ENCODE measurements at places on chromosomes 16 and 17.

- no peak for DNase-seq
Measured at GRCh38 chr17:50067996-50068395, 12.1 kb downstream of the ITGA3 start.

- no peak for DNase-seq
Measured at GRCh38 chr16:50126183-50126582, 26.9 kb upstream of the TENT4B start.

- DNase-seq, result no peak
Measured at GRCh38 chr16:7637446-7637845, 304.8 kb downstream of the RBFOX1 start.

DNA sequence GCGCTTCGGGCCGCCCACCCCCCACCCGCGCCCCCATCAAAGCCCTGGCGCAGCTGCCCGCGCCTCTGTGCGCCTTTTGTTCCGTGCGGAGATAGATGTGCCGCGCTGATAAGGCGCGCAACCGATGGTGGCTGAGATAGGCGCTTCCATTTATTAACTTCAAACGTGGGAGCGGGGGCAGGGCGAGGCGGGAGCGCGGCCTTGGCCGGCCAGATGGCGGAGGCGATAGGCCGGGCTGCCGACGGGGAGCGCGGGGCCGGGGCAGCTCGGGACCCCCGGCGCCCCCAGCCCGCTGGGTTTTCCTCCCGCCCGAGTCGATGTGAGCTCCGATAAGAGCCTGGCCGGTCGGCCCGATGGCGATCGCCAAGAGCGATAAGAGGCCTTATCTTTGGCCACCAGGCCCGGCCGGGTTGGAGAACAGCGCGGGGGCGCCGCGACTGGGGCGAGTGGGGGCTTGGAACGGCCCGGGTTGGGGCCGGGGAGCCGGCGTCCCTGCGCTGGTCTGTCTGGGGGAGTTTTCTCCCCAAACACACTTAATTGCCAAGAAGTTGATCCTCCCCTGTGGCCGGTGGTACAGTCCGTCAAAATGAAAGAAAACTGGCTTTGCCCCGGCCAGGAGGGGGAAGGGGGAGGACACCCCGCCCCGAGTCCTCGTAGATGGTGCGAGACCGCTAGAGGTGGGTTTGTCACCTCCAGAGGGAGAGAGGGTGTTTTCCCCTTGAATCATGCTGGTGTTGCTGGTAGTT, 2.7 kb downstream of the ZFPM1 start:
- DNase-seq, result peak; percentile 88

- DNase-seq, result no peak
Measured at GRCh38 chr16:49542946-49543630, 169.5 kb downstream of the C16orf78 start.

- DNase-seq, result no peak
Measured at GRCh38 chr17:55266051-55266957, 1.5 kb downstream of the HLF start.

DNA sequence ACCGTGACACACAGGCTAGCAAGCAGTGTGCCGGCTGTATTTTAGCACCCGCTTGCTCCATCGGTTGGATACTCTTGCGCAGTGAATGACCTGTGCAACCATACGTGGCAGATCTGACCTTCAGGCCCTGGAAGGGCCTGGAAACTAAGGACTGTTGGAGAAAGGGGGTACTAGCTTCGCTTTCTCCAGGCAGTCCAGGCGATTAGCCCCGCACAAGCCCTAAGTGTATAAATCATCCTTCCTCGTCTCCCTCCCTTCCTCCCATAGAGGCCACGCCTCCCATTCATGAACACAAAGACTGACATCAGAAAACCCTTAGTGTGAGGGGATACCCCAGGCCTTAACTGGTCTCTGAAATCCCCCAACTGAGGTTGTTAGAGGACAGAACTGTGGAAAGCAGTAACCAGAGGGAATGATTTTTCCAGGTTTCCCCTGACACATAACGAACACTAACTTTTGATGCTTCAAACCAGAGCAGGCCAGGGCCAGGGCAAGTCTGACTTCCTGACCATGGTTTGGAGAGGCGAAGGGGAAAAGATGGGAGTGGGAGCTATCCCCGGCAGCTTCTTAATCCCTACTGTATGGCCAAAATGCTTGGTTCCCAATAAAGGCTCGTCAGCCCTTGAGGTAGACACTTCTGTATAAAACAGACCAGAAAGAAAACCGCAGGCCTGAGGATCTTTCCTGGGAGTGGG, 1.4 kb upstream of the DYNLL2 start:
- no peak for DNase-seq

DNA sequence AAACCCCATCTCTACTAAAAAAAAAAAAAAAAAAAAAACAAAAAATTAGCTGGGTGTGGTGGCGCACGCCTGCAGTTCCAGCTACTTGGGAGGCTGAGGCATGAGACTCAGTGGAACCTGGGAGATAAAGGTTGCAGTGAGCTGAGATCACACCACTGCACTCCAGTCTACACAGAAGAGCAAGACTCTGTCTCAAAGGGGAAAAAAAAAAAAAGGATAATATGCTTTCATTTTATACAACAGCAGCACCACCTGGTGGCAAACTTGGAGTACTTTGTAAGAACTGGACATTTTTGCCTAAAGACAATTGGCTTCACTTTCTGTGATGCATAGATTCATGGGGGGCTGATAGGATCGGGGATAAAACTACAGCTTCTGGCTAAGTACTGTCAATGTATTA, 8.5 kb downstream of the CHTF8 start:
- DNase-seq, result no peak

GRCh38 chr16:88804552-88805339, 1.2 kb downstream of the CDT1 start:
- DNase-seq, result peak; percentile 76

GRCh38 chr17:48455791-48456190, 25.8 kb upstream of the SKAP1 start:
- no peak for DNase-seq

- DNase-seq, result no peak
Measured at GRCh38 chr16:51431517-51432241, 280.6 kb upstream of the SALL1 start.

- no peak for DNase-seq
Measured at GRCh38 chr16:4525069-4525468, 13.5 kb downstream of the CDIP1 start.

DNA sequence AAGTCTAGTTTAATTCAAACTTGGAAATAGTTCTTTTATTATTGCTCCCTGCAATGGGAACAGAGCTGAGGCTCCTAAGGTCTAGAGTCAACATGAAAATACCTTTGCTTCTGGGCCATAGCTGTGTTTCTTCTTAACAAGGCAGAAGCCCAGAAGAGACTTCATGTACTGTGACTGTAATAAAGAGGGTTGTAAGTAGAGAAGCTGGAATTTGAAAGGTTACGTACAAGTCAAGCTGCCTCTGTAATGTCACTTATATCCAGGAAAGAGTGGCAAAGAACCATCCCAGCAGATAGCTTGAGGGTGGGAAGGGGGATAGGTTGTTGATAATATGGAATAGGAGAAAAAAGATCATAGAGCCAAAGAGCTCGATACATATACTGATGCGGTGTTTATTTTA, 248.6 kb downstream of the WWOX start:
- DNase-seq, result no peak

GRCh38 chr16:56716761-56717160, 13.2 kb upstream of the NUP93 start:
- no peak for DNase-seq

- DNase-seq, result no peak
Measured at GRCh38 chr16:53091466-53092211, 36.8 kb downstream of the CHD9 start.

DNA sequence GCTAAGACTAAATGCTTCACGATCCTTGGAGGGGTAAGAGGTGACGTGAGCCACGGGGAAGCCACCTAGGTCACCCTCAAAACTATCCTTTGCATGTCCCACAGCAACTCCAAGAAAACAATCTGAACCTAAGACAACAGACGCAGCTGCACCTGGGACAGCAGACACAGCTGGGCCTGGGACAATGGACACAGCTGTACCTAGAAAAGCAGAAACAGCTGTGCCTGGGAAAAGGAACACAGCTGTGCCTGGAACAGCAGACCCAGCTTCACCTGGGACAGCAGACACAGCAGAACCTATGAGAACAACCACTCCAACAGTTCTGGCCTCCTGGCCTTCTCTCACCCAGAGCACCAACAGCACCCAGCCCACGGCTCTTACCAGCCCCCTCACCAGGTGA, 11.7 kb upstream of the CD300LD start:
- no peak for DNase-seq

GRCh38 chr17:12667299-12667958, 1.7 kb downstream of the MYOCD start:
- DNase-seq, result no peak

GRCh38 chr17:30476726-30477082, 504 bp upstream of the GOSR1 start:
- no peak for DNase-seq

DNA sequence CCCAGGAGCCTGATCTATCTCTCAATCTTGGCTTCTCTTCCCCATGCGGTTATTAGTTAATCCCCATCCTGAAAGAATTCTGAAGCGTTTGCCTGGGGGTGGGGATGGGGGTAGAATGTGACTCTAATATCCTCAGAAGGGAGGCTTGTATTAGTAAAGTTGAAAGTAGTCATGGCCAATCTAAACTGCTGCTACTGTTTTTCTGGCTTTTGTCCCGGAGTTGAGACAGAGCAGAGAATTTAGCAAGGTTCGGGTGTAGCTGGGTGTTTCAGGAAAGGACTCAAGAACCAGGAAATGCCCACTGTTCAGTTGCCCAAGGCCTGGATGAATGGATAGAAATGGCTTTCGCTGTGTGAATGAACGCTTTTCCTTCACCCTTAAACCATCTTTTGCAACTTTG, 17.6 kb upstream of the ITGAM start:
- no peak for DNase-seq

GRCh38 chr17:40540448-40540847, 24.8 kb downstream of the CCR7 start:
- DNase-seq, result no peak

DNA sequence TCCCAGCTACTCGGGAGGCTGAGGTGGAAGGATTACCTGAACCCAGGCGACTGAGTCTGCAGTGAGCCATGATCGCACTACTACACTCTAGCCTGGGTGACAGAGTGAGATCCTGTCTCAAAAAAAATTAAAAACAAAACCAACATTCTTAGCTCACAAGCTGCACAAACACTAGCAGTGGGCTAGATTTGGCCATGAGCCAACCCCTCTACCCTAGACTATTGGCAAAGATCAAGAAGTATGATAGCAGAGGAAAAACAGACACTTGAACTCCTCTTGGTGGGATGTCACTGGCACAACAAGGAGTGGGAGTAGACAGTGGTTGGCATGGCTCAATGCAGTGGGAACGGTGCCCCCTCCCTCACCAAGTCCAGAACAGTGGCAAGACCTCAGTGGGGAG, 19.6 kb upstream of the RIPOR1 start:
- no peak for DNase-seq

DNA sequence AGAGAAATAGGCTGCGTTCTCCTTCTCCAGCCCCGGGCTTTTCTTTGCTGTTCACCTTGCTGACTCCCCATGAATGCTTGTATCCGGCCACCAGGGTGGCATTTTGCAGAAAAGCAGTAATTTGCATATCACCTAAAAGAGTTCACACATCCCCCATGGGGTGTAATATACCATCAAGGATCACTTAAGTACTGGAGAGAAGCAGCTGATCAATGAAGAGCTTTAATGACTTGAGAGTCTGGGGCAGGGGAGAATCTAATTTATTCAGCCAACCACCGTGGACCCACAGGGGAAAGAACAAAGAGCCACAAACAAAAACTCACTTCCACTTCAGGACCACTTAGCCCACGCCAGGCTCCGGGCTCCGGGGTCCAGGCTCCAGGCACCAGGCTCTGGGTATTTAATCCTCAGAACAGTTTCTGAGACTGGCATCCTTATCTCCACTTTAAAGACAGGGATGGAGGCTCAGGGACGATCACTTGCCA, 33.9 kb upstream of the SEC14L1 start:
- DNase-seq, result peak; percentile 42

DNA sequence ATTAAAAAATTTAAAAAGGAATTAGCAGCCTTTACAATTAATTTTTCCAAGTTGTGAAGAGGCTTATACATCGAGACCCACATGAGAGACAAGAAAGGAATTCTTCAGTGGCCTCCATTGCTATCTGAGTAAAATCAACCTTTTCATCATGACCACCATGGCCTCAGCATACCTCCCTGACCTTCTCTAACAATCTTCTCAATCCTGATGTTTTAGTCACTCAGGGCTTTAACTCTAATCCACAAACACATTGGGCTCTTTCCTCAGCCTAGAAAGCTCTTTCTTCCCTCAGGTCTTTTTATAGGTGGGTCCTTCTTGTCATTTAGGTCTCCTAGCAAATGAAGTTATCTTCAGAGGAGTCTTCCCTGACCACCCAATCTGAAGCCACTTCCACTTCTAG, 46.4 kb downstream of the SPOP start:
- DNase-seq, result no peak

GRCh38 chr17:73823684-73824083, 179.4 kb upstream of the SDK2 start:
- DNase-seq, result no peak

DNA sequence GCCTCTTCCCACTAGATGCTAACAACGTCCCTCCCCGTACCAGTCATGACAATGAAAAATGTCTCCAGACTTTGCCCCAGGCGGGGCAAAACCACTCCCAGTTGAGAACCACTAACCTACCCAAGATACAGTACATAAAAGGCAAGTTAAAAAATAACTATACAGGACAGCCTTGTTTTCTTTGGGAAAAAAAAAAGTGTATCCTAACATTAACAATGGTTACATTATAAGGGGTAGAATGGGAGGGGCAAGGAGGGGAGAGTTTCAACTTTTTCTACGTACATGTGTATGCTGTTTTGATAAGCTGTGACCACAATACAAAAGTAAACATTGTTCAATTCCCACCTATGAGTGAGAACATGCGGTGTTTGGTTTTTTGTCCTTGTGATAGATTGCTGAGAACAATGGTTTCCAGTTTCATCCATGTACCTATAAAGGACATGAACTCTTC, 94.9 kb downstream of the TOX3 start:
- no peak for DNase-seq

- no peak for DNase-seq
Measured at GRCh38 chr16:1034230-1035065, 38.1 kb upstream of the SSTR5 start.

DNA sequence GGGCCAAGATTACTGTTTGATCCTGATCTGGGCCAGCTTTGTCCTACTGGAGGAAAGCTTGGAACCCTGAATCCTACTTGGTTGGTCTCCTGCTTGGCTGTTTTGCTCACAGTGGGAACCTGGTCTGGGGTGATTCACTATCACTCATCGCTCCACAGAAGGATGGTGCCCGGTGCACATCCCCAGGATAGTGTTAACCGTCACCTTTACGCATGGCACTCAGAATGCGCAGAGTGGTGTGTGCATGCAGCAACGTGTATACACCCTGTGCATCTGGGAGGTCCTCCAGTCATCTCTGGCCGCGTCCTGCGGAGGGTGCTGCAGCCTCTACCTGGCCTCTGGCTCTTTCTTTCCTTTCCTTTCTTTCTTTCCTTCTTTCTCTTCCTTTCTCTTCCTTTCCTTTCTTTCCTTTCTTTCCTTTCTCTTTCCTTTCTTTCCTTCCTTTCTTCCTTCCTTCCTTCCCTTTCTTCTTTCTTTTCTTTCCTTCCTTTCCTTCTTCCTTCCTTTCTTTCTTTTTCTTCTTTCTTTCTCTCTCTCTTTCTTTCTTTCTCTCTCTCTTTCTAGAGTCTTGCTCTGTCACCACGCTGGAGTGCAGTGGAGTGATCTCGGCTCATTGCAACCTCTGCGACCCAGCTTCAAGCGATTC, 13.1 kb downstream of the SOCS3 start:
- DNase-seq, result no peak

Measured in GM12892 (cell line).